ENCODE measurements at places on chromosomes 3 and 15.
A peak's percentile ranks its signal among the peaks of the same experiment; 100 is the strongest.

DNA sequence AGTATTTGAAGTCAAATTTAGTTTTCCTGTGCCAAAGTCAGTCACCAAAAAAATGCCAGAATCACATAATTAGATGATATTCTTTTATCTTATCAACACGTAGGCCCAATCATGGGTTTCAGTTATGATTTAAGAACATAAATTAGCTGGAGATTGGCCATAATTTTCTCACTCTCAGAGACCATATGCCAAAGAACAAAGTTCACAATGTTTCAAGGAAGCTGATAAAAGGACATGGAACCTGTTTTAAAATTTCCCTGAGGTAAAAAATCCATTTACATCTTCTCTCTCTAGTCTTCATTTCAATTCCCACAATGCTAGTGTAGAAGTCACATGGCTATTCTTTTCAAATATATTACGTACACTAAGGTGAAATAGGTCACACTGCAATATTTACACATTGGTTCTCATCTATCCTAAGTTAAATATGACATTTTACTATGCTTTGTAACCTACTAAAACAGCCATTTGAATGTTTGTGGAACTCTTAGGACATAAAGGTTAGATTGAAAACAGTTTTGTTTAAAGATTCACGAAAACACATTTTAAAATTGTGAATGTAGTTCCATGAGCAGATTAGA is 42.7 kb upstream of the DCUN1D1 start:
- DNase-seq, result no peak

DNA sequence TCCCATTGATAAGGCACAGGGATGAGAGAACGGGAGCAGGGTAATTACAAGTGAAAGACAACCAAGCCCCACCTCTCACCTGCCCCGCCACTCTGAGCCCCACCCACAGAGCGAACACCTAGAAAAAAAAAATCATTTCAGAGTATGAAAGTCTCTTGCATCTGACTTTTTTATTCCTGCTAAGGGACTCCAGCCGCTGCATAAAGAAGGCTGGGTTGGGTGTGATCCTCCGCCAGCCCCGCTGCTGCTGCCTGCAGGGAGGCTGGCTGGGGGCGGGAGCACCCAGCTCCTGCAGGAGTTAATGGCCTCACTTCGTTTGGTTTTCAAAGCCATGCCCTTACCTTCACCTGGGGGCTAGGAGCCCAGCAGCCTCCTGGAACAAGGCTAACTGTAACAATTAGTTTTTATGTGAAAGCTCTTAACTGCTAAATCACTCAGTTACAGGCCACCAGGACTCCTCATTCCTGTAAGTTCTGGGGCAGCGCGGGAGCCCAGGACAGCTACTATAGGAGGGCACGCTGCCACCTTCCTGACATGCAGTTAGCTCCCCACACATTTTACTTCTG is 78.0 kb upstream of the SNRPA1 start:
- peak; percentile 7 for DNase-seq

DNA sequence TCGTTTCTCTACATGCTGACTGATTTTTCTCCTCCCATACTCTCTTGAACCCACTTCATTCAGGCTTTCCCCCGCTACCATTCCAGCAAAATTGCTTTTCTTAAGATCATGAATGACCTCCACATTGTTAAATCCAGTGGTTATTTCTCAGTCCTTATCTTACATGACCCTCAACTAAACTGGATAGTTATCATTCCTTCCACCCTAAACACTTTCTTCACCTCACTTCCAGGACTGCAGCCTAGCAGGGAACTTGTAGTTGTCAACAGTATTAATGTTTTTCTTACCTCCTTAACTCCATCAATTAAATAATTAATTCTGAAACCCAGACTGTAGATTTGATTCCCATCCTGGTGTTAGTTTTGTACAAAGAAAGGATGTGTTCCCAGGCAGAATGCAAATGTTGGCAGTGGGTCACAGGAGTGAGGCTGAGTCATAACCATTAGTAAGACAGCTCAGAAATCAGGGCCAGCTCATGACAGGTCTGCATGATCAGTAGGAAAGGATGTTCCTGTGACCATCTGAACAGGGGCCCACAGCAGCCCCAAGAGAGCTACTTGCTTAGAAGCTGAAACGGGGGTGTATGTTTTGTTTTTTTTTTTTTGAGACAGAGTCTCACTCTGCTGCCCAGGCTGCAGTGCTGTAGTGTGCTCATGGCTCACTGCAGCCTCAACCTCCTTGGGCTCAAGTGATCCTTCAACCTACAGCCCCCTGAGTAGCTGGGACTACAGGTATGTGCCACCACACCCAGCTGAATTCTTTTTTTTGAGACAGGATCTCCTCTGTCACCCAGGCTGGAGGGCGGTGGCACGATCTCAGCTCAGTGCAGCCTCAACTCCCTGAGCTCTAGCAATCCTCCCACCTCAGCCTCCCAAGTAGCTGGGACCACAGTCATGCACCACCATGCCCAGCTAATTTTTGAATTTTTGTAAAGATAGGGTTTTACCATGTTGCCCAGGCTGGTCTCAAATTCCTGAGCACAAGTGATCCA is 9.1 kb downstream of the BCL2L10 start:
- DNase-seq, result no peak

- DNase-seq, result no peak
Measured at GRCh38 chr3:189602471-189602870, 28.7 kb upstream of the TP63 start.

- no peak for DNase-seq
Measured at GRCh38 chr3:45951946-45952345, 8.7 kb downstream of the CXCR6 start.

DNA sequence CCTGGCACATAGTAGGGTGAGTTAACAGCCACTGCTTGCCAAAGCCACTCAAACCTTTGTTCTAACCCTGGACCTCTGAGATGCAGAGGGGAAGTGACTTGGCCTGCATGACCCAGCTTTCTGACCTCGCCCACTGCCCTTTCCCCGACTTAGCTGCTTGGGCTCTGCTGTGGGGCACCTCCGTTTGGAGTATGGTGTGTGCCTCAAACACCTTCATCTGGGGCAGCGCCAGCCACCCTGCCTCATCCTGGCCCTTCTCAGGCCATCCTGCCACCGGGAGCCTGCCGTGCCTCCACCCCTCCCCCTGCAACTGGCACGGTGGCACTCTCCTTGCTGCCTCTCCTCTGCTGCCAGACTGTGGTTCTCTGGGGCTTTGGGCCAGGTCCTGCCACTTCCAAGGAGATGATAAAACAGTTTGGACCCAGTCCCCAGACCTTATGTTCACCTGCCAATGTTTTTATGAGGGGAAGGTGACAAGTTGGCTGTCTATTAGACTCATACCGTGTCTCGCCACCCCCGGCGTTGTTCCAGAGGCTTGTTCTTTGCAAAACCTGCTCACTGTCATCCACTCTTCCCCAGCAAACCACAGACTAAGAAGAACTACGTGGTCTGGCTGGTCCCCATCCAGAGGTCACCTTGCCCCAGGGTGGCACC is 32.2 kb downstream of the SLC6A6 start:
- no peak for DNase-seq

GRCh38 chr3:42946050-42946449 is 33.1 kb upstream of the GASK1A start:
- DNase-seq, result no peak

DNA sequence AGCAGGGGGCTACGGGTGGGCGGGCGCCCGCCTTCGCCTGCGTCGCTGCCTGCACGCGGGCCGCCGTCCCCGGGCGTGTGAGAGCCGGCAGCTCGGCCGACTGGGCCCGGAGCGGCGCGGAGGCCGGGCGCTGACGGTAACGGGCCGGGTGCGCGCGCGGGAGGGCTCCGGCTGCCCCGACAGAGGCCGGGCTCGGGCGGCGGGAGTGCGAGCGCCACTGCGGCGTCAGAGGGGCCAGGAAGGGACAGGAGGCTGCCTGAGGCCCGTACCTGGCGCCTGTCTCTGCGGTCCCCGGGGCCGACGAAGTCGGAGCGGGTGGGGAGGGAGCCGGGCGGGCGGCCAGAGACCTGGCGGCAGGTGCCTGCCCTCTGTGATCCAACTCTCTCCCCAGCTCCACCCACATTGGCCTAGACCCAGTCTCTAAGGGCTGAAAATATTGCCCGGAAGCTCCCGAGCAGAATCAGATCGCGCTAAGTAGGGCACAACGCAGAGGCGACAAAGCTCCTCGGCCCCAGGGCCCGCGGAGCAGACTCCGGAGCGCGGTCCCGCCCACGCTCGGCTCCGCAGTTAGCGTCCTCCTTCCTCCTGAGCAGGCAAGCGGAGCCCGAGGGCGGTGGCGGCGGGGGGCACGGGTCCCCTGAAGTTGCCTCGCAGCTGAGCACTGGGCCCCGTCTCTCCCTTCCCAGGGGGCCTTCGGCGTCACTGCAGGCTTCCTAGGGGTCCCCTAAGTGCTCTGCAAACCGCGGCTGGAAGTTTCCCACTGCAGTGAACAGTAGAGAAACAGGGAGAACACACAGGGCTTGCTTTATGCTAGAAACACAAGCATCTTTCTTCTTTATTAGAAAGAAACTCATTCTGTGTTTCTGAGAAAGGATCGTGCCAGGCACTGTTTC is at the start of gene MAN2A2:
MAN2A2 (plus strand) TSS at position 463 of the 893 bp plus-strand sequence. CDS start 906 bp downstream, outside the sequence.
- peak; percentile 76 for DNase-seq

GRCh38 chr3:125433091-125433534 is 58.0 kb upstream of the ZNF148 start:
- no peak for DNase-seq

- no peak for DNase-seq
Measured at GRCh38 chr15:66644869-66645268, 57.2 kb upstream of the SMAD6 start.

DNA sequence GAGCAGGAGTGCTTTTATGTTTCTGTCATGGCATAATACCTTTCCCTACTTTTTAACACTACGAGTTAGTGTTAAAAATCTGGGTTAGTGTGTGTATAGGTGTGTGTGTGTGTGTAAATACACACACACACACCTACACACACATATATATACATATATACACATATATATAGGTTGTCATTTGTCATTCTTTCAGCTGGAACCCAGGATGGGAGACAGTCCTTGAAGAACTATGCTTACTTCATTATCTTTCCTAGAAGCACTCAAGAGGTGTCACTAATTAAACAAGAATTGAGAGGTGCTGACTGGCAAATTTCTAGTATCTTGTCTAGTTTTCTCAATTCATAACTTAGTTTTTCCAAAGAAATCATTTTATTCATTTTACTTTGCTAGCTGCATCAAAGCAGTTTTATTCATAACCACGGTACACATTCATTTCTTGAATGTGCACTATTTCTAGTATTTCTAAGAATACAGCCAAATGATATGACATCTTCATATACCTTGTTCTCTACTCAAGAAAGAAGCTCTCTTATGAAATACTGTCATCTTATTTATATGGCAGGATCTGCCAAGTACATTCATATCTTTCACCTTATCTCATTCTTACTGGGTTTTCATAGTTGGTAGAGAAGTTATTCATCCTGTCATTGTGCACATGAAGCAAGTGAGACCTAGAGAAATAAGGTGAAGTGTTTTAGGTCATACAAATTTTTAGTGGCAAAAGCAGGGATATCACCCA is 46.6 kb downstream of the ISL2 start:
- DNase-seq, result no peak

DNA sequence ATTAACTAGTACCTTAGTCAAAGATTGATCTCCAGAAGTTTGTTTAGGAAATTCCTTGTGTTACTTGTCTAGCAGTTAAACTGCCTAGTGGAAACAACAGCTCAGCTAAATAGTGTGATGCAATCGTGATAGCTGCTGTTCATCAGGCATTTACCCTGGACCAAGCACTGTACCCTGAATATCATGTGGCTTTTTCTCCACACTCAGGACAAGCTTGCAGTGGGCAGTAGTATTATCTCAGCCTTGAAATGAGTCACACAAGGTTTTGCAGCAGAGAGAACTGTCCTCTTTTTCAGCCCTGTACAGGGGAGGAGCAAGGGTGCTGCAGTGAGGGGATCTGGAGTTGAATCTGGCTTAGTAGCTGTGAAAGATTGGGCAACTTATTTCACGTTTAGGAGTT is 208.4 kb downstream of the TP63 start:
- DNase-seq, result no peak

- DNase-seq, result no peak
Measured at GRCh38 chr3:49173116-49173791, 1.9 kb downstream of the KLHDC8B start.

GRCh38 chr3:41167722-41168497 is 31.4 kb upstream of the CTNNB1 start:
- no peak for DNase-seq

- no peak for DNase-seq
Measured at GRCh38 chr15:38127306-38127771, 125.3 kb upstream of the SPRED1 start.

DNA sequence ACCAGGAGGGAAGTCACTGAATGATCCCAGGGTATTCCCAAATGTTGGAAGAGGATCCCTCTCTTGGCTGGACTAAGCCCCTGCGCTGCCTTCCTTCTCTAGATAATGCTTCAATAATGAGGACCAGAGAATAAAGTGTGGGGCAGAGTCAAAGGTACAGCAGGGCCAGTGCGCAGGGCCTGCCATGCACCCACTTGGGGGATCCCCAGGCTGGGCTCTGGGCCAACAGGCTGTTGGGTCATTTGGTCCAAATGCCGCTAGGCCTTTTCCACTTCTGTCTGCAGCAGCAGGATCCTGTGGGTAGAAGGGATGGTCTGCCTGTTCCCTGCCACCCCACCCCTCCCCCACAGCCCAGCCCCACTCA is 5.7 kb upstream of the CLK3 start:
- DNase-seq, result no peak

GRCh38 chr3:71653414-71653807 is 69.9 kb upstream of the FOXP1 start:
- DNase-seq, result no peak

GRCh38 chr3:187359798-187360486 is 8.2 kb upstream of the RTP4 start:
- DNase-seq, result no peak

DNA sequence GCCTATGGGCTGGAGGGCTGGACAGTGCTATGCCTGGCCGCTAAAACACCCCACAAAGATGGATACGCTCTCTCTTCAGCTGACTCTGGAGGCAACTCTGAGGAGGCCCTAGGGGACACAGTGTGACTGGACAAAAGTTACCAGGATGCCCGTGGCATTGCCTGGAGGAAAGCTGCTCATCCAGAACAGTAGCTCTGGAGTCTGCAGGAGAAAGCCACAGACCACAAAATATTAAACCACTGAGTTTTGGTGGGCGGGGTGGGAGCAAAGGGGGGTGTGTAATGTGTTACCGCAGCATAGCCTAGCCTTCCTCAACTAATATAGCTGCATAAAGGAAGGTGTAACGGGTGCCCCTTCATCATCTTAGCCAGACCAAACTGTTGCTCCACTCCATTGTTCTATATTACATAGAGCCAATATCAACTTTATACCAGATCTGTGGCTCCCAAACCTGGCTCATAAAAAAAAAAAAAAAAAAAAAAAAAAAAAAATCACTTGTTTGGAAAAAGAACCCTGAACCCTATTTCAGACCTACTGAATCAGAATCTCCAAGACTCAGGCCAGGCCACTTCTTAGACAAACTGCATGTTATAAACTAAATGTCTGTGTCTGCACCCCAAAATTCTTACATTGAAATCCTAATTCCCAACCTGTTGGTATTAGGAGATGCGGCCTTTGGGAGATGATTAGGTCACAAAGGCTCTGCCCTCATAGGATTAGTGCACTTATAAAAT is 132.6 kb downstream of the TNIK start:
- DNase-seq, result no peak

DNA sequence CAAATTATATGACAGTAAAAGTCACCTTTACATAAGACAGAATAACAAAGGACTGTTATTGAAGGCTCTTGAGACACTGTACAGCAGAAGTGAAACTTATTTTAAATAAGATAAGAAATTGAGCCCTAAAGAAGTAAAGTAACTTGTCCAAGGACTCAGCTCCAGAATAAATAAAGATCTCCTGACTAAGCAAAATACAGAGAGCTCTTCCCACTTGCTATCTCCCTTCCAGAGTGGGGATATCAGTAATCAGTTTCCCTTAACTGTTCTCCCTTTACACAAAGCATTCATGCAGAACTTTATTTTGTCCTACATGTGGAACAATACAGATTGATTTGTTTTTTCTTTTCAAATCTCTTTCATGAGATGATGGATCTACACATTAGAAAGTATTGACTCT is 129.5 kb upstream of the BHLHE40 start:
- DNase-seq, result no peak

Measured in KBM-7 (cell line).